ENCODE measurements at places on chromosomes 4 and X.
A peak's percentile ranks its signal among the peaks of the same experiment; 100 is the strongest.

GRCh38 chrX:150792949-150793527, 99.8 kb downstream of the MTMR1 start:
- DNase-seq: no peak

GRCh38 chrX:11908371-11908770, 150.3 kb downstream of the MSL3 start:
- no peak for DNase-seq

- DNase-seq: peak; percentile 30
Observed at GRCh38 chr4:1752284-1753041, 31.1 kb downstream of the TACC3 start.

- no peak for DNase-seq
Observed at GRCh38 chr4:184477201-184477999, 3.0 kb upstream of the IRF2 start.

DNA sequence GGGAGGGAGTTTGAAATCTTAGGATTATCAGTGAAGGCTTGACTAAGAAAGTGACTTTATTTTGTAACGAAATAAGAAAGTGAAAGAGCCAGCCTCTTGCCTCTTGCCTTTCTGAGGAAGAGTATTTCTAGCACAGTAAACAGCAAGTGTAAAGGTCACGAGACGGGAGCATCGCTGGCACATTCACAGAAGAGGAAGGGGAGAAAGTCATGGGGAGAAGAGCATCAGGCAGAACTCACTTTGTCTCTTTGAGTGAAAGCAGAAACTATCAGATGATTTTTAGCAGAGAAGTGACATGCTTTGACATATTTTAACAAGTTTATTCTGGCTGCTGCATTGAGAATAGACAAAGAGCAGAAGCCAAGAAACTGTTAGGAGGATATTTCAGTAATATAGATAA, 313.8 kb downstream of the CAMK2D start:
- DNase-seq: no peak

GRCh38 chr4:119626943-119627266, 1.7 kb downstream of the PDE5A start:
- DNase-seq: no peak

DNA sequence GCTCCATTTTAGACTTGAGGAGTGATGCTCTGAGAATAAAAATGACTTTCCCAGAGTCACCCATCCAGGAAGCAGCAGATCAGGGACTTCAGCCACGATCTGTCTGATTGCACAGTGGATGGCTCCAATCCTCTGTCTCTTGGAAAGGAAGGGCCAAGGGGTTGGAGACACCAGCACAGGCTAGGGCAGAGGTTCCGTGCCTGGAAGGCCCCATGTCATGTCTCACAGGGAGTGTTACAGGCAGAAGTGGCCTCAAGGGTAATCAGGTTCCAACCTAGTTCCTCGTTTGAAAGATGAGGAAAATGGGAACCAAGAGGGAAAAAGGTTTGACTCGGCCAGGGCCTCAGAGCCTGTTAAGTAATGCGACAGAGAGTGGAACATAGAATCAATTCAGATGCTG, 160.0 kb downstream of the EFNB1 start:
- no peak for DNase-seq

- DNase-seq: no peak
Observed at GRCh38 chr4:156620786-156621185, 350.8 kb downstream of the PDGFC start.

DNA sequence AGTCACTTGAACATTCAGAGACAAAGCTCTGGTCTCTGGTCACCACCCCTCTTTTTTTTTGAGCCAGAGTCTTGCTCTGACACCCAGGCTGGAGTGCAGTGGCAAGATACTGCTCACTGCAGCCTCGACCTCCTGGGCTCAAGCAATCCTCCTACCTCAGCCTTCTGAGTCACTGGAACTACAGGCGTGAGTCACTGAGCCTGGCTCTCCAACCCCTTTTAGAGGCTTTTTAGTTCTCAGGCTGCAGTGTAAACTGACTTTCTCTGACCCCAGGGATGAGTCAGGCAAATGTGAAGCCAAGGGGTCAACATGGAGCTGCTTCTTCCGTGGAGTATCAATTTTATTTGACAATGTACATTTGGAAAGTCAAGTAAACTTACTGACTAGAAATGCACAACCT, 229.2 kb downstream of the PTTG2 start:
- no peak for DNase-seq

DNA sequence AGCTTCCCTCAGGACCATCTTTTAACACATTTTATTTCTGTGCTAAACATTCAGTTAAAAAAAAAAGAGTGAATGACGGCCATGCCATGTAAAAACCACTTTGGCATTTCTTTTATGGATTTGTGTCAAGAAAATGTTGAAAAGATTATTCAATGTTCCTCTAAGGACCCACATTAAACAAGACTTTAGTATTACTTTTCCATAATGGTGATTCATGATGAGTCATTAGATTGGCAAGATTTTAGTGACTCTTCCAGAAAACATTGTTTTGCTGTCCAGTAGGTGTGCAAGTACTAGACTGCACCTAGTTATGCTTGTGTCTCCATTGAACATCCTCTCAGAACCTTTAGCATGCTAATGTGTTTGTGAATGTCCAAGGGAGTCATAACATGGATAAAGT, 748.6 kb downstream of the STPG2 start:
- DNase-seq: no peak

GRCh38 chr4:81828991-81829390, 357.3 kb upstream of the RASGEF1B start:
- no peak for DNase-seq

GRCh38 chr4:177478496-177478895, 36.3 kb upstream of the AGA start:
- DNase-seq: no peak

DNA sequence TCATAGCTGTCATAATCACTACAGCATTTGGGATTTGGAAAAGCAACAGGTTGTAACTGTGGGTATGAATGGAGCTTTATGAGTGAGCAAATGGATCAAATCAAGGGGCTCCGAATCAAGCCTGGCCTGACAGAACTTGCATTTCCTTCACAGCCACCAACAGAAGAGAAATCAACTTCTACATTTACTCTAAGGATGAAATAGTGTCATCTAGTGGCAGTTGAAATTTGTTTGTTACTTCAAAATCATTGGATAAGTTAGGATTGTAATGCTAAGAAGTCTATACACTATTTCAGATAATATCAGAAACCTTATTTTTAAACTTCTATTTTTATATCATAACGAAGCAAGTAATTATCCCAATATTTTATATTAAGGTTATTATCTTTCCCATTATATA, 10.7 kb upstream of the WDR17 start:
- DNase-seq: no peak

DNA sequence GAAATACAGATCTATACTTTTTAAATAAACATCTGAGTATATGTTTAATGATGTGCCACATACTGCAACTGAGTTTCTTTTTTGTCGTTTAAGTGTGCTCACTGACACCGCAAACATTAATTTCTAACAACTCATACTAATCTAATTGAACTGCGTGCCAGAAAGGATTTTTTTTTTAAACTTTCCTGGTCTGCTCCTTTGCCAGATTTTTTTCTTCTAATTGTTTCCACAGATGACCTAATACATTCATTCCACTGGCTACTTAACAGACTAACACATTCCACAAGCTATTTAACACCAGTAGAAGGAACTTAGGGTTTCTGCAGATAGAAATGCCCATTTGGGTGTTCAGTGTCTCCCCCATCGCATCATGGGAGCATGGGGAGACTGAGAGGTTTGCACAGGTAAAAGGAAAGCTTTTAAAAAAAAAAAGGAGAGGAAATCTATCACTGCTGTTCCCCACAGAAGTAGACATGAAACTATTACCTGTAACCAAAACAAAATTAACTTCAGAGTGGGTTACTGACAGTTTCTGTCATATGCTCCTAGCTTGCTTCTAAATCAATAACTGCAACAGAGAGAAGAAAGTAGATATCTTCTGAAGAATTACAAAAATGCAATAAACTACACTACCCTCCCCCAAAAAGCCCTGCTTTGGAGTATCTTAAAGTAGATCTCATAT, 31.6 kb downstream of the SH3KBP1 start:
- no peak for DNase-seq

- DNase-seq: no peak
Observed at GRCh38 chrX:136059350-136059749, 74.1 kb downstream of the SLC9A6 start.

DNA sequence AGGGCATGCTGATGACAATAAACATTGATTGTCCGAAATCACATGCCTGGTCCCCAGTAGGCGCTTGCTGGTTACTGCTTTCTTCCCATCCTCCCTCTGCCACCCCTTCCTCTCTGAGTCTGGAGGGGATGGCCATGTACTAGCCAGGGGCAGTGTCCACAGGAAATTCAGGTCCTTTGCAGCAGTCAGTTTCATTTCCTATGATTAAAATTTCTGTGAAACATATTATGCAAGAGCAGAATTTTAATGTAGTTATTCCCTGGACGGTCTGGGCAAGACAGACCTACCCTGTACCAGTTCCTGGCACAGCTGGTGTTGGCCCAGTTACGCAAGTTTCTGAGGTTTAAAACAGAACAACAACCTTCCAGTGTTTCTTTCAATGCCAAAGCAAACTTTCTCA, 28.2 kb upstream of the TLR2 start:
- DNase-seq: no peak

GRCh38 chrX:46575991-46576392, 2.4 kb downstream of the CHST7 start:
- DNase-seq: no peak

DNA sequence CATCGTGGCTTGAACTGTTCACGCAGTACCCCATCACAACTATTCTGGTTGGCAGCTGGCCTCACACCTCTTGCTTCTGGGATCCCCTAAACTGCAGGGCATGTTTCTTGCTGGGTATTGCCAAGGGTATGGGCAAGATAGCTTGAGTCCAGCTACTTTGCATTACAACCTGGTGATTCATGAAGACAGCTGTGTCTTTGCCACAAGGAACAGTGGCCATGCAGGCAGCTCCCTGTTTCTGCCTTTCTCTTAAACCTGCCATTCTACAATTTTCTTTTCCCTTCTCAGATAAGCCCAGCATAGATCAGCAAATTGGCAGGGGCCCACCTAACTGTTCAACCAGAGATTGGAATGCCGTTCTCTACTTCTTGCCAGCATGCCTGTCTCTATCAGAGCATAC, 42.8 kb downstream of the TENM3 start:
- DNase-seq: no peak

- no peak for DNase-seq
Observed at GRCh38 chr4:107131295-107131694, 95.2 kb upstream of the DKK2 start.

GRCh38 chr4:110508827-110509710, 33.1 kb downstream of the ENPEP start:
- DNase-seq: no peak

DNA sequence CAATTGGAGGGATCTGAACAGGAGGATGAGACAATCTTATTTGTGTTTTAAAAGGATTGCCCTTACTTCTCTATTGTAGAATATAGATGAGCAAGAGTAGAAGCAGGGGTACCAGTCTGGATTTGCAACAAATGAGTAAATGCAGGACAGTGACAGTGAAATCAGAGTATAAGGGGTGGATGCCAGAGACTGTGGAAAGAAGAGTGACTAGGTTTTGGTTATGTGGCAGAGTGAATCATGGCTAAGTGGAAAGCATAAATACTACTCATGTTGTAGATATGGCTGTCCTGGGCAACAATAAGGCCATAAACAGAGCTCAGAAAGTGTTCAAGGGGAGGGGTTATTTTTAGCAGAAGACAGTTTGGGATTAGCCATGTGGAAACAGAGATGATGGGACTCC, 6.0 kb upstream of the VSIG4 start:
- no peak for DNase-seq

DNA sequence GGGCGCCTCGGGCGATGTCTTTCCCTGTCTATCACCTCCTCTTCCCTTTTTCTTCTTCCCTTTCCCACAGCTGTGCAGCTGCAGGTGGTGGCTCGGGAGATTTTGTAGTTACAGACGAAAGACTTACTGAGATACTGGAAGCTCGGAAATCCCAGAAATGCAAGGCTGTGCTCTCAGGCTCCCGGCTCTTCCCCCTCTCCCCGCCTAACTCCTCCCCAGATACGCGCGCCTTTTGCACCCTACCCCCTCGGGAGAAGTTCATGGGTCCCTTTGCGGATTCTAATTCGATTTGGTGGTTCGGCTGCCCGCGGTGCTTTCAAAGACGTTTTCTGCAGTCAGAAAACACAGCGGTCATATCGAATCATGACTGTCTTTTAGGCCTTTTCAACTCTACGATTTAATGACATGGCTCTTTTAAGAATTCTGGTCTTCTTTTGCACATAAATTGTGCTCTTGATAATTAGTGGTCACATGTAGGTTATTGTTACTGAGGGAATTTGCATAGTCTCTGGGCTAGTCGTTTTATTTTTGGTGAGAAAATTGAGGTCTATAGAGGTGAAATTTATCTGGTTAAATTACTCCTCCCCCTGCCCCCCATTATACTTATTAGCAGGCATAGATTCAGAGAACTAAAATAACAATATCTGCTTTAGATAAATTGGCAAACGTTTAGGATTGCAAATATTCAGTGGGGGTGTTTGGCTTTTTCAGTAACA, 1.6 kb downstream of the SEPTIN11 start:
- DNase-seq: no peak

Measured in stimulated activated CD4-positive, alpha-beta T cell treated with anti-CD3 and anti-CD28 coated beads, Interleukin-12 subunit alpha, Interleukin-12 subunit beta, amount 100 ng/mL, for 24 hours (primary cell).